Kidney tubule cell (primary cell): ENCODE measurements at places on chromosomes 1 and 21.

GRCh38 chr1:221439747-221440501 lies 302.0 kb downstream of the DUSP10 start:
- peak; percentile 100 for DNase-seq

DNA sequence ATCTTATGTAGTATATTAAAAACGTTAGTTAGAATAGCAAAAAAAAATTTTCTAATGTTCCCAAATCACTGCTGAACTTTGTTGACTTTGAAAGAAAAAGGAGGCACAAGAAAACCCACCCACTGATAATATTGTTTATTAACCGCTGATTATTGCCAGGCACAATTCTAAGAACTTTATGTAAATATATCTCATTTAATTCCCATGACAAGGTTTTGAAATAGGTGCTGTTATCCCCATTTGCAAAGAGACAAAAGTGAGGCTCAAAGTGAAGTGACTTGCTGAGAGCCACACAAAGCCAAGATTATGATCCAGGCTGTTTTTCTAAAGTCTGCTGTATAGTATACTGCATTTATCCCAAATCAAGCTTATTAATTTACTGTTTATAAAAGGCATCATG lies 56.4 kb downstream of the SASS6 start:
- no peak for DNase-seq

DNA sequence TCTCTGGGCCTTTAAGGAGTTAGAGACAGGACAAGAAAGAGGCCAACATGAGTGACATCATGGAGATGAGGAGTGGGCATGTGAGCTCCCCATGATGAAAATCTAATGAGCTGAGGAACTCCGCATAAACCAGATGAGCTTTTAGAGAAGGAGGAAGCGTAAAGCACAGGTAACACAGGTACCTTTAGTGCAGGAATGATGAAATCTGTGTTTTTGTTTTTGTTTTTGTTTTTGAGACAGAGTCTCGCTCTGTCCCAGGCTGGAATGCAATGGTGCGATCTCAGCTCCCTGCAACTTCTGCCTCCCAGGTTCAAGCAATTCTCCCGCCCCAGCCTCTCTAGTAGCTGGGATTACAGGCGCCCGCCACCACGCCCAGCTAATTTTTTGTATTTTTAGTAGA lies 12.7 kb upstream of the FAM89A start:
- DNase-seq, result no peak

GRCh38 chr1:61447106-61447967 lies 277.6 kb downstream of the TM2D1 start:
- DNase-seq, result no peak

DNA sequence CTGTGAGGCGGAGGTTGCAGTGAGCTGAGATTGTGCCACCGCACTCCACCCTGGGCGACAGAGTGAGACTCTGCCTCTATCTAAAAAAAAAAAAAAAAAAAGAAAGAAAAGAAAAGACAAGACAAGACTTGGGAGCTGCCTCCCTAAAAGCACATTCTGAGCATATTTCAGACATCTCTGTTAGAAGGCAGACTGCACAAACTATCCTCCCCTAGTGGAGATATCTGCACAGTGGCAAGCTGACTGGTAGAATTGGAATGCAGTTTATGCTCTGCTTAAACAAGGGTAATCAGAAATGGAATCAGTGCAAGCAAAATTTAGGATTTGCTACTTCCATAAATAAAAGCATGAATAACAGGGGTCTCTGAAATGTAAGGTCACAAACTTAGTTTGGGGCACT lies 31.8 kb downstream of the GNG4 start:
- DNase-seq, result peak; percentile 17
